GM12878 (cell line): ENCODE measurements at places on chromosomes 16 and 17. TPM values are rescaled to one million over a fixed set of nuclear protein-coding genes. Genes with fewer than 3 reads are reported as not detected.

The CDK5R1 gene
- 26.7 and 27.3 TPM in 2 replicates for total RNA-seq

- no peaks in the 10 kb centered on the region for H3K36me3 ChIP-seq
- no peak overlapping the region for H3K27ac ChIP-seq
- no peak for DNase-seq
- no peaks in the 10 kb centered on the region for H3K4me1 ChIP-seq
Observed at GRCh38 chr17:8621585-8621984, 8.9 kb downstream of the MYH10 start.

DNA sequence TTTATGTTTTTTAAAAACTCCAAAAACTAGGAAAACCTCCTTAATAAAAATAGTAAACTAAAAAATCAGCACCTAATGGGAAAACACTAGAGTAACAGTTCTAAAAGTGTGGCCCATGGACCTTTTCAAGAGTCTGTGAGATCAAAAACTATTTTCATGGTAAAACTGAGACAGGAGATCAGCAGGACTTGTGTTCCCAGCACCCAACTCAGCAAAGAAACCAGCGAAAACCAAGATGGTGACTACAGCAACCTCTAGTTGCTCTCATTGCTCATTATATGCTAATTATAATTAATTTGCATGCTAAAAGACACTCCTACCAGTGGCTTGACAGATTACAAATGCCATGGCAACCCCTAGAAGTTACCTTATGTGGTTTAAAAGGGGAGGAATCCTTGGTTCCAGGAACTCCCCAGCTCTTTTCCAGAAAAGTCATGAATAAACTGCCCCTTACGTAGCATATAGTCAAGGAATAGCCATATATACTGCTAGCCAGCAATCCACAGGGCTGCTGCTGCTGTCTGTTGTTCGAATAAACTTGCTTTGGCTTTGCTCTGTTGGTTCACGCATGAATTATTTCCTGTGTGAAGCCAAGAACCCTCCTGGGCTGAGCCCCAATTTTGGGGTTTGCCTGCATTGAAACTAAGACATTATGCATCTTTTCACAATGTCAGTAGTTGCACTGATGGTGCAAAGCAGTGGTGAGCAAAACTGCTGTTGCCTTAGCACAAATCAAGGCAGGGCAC is 12.4 kb downstream of the CMTR2 start:
- no peaks in the 10 kb centered on the region for H3K4me1 ChIP-seq
- H3K27ac ChIP-seq = no peak overlapping the region
- no peaks in the 10 kb centered on the region for H3K27me3 ChIP-seq

DNA sequence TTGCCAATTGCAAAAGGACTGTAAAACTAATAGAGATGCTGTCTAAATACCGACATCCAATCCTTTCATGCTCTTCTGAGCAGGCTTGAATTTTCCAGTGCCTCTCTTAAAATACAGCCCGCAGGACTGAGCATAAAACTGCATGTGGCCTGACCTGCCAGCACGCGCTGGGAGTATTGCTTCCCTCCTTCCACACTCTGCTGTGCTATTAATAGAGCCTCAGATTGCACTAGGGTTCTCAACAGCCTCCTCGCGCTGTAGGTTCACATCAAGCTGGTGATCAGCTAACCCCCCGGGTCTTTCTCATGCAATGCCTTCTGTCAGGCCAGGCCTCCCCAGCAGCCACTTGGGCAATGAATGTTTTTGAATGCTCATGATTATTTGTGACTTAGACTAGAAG is 14.2 kb upstream of the MSI2 start:
- no peaks in the 10 kb centered on the region for H3K27me3 ChIP-seq
- no peaks in the 10 kb centered on the region for H3K4me1 ChIP-seq
- no peak overlapping the region for H3K4me3 ChIP-seq
- no peak overlapping the region for H3K27ac ChIP-seq

The SDK2 gene
- 0.08 TPM in 1 of 2 replicates, not detected in the other for total RNA-seq
